Activated T-cell treated with anti-CD3 and anti-CD28 coated beads, Interleukin-2, amount 50 U/mL, for 72 hours (primary cell): ENCODE measurements at places on chromosomes 7 and 10.

GRCh38 chr10:48508791-48509772 lies 95.8 kb downstream of the ARHGAP22 start:
- DNase-seq: no peak

DNA sequence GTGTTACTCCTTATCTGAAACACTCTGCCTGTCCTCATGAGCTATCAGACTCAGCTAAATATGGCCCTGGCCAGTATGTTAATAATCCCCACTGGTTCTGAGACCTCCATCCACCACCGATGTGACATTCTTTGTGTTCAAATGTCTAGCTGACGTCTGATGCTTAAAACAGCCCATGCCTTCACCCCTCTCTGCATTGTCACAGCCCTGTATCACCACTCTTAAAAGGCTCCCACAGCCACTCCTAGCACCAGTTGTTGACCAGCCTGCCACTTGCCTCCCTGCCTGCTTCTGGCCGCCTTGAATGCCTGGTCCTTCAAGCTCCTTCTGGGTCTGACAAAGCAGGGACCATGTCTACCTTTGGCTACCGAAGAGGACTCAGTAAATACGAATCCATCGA lies at the start of gene LMOD2:
LMOD2 (plus strand) TSS at position 253 of the 400 bp plus-strand sequence; CDS start at position 351, 98 bp downstream.
- no peak for DNase-seq

DNA sequence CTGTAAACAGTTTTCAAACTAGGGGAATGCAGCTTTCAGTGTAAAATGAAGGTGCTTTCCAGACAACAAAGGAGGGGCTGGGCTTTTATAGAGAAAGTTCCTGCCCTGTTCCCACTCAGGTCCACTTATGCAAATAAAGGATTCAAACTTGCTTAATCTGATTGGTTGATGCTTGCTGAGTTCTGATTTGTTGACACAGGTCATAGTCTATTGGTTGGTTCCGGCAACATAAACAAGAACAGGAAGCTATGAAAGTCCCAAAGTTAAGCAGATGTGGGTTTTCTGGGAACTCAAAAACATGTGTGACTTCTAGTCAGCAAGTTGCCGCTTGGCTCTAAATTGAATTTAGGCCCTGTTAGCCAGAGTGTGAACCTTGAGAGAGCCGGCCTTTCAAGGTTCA lies 194.2 kb upstream of the SVIL start:
- peak; percentile 3 for DNase-seq

DNA sequence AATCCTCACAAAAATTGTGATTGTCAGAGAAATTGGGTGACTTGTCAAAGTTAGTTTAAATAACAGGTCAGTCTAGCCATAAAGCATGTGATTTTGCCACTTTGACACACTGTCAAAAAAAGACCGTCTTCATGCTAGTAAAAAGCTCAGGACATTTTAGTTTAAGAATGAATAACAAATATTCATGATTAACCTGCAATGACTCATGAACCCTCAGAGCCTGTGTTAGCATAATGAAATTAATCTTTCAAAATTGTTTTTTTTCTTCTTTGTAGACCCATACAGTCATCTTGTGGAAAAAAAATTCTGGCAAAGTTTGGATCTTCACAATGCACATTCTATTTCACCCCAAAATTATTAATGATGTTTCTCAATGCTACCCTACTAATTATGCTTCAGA lies 255.2 kb upstream of the POT1 start:
- DNase-seq: no peak

- no peak for DNase-seq
These were observed 68.1 kb upstream of the RNF148 start for GRCh38 chr7:122770686-122771335.

DNA sequence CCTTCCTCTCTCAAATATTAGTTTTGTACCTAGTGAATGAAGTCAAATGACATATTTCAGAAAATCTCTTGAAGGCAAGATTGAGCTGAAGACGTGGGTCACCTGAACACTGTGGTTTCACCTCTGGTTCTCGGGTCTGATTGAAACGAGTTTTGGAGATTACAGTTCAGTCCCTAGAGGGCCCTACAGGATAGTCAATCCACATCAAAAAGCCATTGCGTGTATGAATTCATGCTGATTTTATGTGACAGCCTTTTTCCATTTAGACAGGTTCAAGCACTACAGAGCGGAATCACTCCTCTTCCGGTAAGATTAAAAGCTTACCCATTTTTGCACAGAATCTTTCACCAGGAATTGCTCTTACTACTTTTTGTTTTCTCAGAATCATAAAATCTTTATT lies 62.2 kb downstream of the VIM start:
- DNase-seq: peak; percentile 18

GRCh38 chr7:149494738-149495368 lies 2.8 kb downstream of the ZNF746 start:
- no peak for DNase-seq

- DNase-seq: no peak
These were observed 7.7 kb upstream of the KCNK18 start for GRCh38 chr10:117189557-117189956.

DNA sequence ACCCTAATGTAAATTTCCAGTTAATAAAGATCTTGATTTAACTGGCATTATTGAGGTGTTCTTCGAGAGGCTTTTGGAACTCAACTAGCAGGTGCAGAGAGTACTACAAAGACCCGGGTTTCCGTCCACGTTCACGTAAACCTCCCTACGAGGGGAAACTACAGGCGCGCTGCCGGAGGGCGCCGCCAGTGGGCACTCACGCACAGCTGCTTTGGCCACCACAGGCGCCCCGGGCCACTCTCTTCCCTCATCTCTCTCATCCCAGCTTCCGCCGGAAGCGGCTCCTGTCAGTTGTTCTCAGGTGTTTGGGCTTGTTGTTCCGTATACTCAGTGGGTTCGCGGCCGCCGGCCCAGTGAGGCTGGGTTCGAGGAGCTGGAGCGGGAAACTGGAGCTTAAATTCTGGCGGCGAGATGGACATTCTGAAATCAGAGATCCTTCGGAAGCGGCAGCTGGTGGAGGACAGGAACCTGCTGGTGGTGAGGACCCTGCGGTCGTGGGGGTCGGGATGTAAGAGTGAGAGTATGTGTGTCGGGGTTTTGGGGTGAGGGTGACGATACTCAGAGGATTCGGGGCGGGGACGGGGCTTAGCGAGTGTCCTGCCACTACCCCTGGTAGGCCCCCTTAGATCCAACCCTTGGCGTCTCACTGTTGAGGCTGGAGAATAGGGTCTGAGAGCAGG lies at the start of gene PRPF18:
PRPF18 (plus strand) TSS at position 290 of the 680 bp plus-strand sequence; CDS start at position 412, 122 bp downstream.
- DNase-seq: peak; percentile 94

GRCh38 chr10:35448687-35449662 lies 112.7 kb downstream of the CCNY start:
- no peak for DNase-seq

GRCh38 chr7:50554431-50555322 lies 10.5 kb downstream of the DDC start:
- DNase-seq: no peak

DNA sequence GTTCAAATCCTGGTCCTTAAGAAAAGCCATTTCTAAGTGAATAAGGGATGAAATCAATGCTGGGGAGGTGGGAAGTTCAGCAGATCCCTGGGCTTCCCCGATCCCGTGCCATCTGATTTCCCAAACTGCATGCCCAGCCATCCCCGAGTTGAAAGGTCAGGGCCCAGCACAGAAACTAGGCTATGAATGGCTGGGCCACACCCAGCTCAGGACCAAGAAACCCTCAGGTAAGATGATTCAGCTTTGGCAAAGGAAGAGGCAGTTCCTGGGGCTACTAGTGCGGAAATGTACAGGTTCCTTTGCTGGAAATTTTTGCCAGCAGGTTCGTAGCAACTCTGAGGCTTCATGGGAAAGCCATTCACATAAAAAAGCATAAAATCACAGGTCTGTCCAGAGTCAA lies 182.7 kb downstream of the FAM107B start:
- no peak for DNase-seq

DNA sequence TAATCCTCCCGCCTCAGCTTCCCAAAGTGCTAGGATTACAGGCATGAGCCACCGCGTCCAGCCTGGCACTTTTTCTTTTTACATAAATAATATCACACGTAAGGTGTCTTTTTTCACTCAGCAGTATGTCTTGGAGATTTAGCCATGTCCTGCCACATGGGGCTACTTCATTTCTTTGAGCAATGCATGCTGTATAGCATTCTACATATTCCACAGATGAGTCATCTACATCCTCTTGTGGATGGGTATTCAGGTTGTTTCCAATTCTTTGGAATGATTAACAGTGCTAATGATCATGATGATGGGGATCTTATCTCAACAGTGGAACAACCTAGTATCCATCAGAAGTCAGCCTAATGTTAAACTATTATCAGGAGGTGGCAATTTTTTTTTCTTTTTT lies 50.8 kb downstream of the ZNF503 start:
- DNase-seq: no peak

GRCh38 chr10:8502573-8502972 lies 448.1 kb downstream of the GATA3 start:
- DNase-seq: no peak

GRCh38 chr10:1310271-1310789 lies 254.1 kb downstream of the WDR37 start:
- no peak for DNase-seq

- DNase-seq: no peak
These were observed 44.6 kb upstream of the TES start for GRCh38 chr7:116165717-116166116.

DNA sequence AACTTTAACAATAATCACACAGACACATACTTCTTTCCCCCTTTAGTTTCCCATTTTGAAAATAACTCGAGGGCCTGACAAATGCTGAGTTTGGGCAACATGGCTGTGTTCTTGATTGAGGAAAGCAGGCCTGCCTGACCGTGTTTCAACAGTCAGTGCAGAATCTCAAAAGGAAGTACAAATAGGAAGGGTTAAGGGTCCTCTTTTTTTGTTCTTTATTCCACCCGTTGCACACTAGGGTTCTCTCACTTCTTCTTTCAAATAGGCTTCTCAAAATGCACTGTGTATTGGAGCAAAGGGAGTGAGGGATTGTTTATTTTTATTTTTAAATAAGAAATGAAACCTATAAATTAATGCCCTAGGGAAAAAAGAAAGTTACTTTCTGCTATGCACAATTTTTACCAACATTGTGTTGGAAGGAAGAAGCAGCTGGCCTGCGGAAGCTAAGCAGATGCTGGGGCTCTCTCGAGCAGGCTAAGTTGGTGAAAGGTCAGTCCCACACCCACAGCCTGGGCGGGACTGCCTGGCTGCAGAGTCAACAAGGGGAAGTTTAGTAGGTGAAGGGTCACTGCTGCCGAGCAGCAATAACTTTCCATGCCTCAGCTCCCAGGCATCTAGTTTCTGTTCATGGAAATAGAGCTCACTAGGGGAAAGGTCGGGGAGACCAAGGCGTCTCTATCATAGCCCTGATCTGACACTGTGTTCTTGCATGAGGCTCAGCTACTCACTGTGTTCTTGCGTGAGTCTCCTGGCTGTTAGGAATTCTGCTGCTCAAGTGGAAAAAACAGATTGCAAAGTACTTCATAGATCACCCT lies 12.2 kb upstream of the PDK4 start:
- DNase-seq: no peak

- DNase-seq: no peak
These were observed 38.4 kb downstream of the BAIAP2L1 start for GRCh38 chr7:98362517-98362916.

DNA sequence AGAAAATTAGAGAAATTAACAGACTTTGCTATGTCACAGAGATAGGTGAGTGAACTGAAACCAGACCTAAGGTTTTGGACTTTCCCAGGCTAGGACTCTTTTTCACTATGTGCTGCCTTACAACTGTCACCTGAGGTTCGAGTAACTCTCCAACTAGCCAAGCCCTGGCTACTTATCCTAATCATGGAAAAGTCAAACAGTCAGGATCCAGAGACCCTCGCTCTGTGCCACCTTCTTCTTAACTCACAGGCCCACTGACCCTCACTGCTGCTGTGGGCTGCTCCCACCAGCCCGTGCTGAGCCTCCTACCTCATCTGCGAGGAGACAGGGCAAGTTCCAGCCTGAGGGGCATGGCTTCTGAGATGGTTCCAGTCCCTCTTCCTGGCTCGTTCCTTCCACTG lies 211.4 kb upstream of the KLF14 start:
- DNase-seq: no peak

DNA sequence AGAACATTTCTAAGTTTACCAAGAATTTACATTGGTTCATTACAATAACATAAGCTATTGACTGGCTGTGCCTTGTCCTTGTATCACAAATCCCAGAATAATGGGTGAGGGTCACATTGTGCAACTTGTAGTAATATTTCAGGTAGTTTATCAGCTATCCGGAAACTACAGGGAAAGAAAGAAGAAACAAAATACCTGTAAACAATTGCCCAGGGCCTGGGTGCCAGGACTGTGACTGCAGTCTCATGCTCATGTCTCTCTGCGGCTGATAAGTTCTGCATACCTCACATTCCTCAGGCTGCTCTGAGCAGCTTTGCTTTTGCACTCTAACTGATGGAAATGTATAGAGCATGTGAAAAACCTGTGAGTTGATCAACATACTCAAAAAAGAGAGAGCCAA lies 131.8 kb upstream of the TRIM24 start:
- DNase-seq: no peak

DNA sequence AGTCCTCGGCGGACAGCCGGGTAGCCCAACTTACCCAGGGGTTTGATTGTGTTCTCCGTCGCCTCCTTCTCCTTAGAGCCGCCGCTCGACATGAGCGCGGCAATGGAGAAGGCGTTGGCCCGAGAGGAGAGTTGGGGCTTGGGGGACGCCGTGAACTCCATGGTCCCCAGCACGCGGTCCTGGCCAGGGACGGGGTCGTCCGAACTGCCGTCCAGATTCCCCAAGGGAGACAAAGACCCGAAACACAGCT lies 515 bp downstream of the TBX20 start:
- DNase-seq: no peak

- no peak for DNase-seq
These were observed 460.2 kb downstream of the GRM8 start for GRCh38 chr7:126792521-126792920.

- DNase-seq: no peak
These were observed 119.0 kb upstream of the PPP2R2D start for GRCh38 chr10:131781791-131782190.

- no peak for DNase-seq
These were observed 75.0 kb downstream of the PDGFA start for GRCh38 chr7:444606-445005.

DNA sequence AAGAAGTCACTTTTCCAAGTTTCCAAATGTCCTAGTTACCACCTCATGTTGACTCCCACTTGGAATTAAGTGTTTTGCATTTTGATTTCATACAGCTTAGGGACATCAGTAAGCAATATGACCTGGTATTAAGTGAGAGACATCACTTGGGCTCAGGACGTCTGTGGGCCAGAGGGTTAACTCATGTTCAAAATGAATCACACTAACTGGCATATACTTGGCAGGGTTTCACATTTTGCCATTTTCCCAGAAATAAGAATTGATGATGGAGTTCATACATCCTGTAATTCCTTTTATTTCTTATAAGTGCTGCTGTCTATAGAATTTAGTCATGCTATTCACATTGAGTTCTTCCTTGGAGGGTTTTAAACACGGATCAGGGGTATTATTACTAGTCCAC lies 516.5 kb downstream of the PHTF2 start:
- DNase-seq: no peak

- no peak for DNase-seq
These were observed 25.9 kb downstream of the HTRA1 start for GRCh38 chr10:122487174-122487765.

GRCh38 chr7:131057015-131057793 lies 270.5 kb upstream of the MKLN1 start:
- no peak for DNase-seq
